ENCODE measurements at places on chromosomes 6 and 20. TPM values are rescaled to one million over a fixed set of nuclear protein-coding genes. Genes with fewer than 3 reads are reported as not detected.
A peak's percentile ranks its signal among the peaks of the same experiment; 100 is the strongest.

GRCh38 chr20:8390037-8390433 lies 258.0 kb downstream of the PLCB1 start:
- no peak for DNase-seq

- no peak for DNase-seq
Measured at GRCh38 chr6:89481695-89482094, 48.7 kb downstream of the ANKRD6 start.

GRCh38 chr20:47438464-47439381 lies 63.0 kb upstream of the NCOA3 start:
- peak; percentile 5 for DNase-seq

DNA sequence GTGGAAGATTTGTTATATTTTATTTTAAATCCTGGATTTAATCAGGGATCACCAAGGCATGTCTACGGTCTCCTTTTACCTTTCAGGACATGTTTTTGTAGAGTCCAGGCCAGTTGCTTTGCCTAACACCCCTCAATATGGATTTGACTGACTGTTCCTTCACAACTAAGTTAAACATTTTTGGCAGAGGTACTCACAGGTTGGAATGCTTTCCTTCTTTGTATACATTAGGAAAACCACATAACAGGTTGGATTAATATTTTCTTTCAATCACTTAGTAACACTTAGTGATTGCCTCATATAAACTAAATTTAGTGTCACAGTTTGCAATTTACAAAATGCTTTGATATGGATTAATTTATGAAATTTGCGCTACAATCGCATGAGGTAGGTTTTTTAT lies 64.5 kb downstream of the IPCEF1 start:
- no peak for DNase-seq

GRCh38 chr6:166640342-166641043 lies 13.4 kb upstream of the RPS6KA2 start:
- DNase-seq = no peak

DNA sequence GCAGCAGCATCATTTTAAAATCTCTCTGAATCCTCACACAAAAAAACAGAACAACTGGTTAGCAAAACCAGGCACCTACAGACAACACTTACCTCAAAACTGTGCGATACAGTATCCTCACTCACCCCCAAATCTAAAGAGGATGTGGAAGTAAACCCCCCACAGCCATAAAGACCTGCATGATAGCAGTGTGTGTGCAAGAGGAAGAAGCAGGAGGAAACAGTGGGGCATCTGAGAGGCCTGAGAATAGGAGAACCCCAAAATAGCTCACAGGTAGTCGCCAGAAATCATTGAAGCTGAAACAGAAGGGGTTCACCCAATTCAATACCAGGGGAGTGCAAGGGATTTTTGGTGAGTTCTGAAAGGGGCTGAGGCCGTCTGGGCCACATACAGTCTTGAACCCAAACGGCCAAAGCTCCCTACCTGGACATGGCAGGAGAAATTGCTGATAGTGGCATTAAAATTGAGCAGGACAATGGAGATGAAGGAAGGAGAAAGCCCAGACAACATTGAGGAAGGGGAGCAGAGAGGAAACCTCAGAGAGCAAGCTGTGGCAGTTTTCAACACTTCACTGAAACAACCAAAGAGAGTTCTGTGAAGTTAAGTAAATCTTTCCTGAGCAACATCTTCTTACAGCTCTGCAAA lies 129.7 kb downstream of the FIG4 start:
- DNase-seq = no peak

DNA sequence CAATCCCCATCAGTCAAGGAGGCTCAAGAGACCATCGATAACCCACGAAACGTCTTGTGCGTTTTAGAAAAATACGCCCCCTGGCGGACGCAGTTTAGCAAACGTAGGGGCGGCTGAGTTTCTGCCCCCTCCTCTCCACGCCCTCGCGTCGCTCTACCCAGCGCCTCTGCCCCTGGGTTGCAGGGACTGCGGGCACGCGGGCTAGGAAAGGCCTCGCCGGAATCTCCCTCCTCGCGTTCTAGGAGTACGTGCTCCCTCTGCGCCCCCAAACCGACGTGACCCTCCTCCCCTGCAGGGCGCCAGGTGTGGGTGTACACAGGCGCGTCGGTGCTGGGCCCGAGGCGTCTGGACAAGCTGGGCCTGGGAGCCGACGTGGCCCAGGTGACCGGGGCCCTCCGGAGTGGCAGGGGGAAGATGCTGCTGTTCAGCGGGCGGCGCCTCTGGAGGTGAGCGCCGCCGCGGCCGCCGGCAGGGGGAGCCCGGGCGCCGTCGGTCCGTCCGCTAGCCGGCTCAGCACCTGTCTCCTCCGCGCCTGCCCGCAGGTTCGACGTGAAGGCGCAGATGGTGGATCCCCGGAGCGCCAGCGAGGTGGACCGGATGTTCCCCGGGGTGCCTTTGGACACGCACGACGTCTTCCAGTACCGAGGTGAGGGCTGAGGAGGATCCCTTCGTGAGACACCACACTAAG lies 5.3 kb downstream of the MMP9 start:
- peak; percentile 73 for DNase-seq

KCNK17 gene
- polyA plus RNA-seq = 1.4 TPM

CCN2 gene
- polyA plus RNA-seq = 83.6 TPM

EEF1A2 gene
- polyA plus RNA-seq = 3.1 TPM

NMBR gene
- polyA plus RNA-seq = not detected

PACSIN1 gene
- 0.19 TPM for polyA plus RNA-seq

Measured in small intestine (tissue), 16 donors.